Epithelial cell of prostate (primary cell): ENCODE measurements at places on chromosomes 1 and 21.

DNA sequence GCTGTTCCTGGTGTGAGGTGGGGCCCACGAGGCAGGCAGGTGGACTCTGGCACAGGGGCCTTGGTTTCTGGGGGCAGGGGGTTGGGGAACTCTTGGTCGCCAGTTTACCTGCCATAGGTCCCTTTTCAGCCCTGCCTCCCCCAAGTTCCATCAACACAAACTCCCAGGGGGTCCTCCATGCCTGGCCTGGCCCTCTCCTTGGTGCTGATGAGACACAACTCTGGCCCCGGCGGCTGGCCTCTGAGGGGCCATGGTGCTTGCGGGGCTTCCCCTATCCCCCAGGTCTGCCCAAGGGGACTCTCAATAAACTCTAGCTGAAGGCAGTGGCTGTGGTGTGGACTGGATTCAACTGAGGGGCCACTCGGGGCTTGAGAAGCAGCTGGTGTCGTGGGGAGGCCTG is 16.0 kb downstream of the HTR6 start:
- DNase-seq: no peak

- peak; percentile 22 for DNase-seq
These were observed 421.3 kb downstream of the NEGR1 start for GRCh38 chr1:71861022-71861421.

GRCh38 chr1:115982400-115982799 is 6.1 kb downstream of the SLC22A15 start:
- DNase-seq: no peak

DNA sequence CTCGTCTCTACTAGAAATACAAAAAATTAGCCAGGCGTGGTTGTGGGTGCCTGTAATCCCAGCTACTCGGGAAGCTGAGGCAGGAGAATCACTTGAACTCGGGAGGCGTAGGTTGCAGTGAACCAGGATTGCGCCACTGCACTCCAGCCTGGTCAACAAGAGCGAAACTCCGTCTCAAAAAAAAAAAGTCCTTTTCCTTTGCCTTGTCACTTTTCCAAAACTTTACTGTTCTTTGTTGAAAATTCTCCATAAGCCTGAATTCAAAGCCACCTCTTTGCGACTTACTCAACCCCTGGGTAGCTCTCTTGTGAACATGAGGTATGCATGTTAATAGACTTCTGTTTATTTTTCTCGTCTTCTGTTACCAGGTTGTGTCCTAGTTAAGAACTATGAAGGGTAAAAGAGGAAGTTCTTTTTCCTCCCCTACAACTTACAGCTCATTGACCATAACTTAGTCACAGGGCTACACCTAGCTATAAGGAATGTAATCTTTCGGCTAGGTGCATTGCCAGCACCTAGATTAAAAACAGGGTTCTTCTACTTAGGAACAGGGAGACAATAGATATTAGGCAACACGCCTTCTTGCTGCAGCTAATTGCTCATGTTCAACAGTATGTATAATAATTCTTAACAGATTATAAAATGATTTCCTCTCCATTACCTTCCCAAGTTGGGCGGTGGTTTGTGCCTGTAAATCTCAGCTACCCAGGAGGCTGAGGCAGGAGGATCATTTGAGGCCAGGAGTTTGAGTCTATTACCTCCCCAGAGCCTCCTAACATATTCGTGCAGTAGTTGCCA is 40.9 kb downstream of the PTAFR start:
- peak; percentile 82 for DNase-seq

- no peak for DNase-seq
These were observed 45.7 kb upstream of the POU3F1 start for GRCh38 chr1:38092256-38092655.

GRCh38 chr1:55571767-55572166 is 356.6 kb upstream of the USP24 start:
- no peak for DNase-seq

DNA sequence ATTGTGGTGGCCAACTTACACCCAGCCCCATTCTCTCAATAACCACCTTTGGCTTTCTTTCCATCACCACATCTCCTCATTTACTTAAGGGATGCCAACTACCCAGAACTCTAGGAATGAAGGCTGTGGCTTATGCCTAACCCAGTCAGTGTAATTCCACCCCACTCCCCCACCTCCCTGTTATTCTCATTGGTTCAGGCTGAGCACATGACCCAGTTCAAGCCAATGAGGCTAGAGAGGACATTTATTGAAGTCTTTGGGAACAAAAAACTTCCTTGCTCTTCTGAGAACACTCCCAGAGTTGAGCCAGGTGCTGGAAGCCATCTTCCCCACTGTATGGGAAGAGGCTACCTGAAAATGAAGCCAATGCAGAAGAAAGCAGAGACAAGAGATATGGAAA is 22.8 kb upstream of the CD2 start:
- no peak for DNase-seq

- DNase-seq: no peak
These were observed 42.1 kb downstream of the YARS1 start for GRCh38 chr1:32774950-32775634.

DNA sequence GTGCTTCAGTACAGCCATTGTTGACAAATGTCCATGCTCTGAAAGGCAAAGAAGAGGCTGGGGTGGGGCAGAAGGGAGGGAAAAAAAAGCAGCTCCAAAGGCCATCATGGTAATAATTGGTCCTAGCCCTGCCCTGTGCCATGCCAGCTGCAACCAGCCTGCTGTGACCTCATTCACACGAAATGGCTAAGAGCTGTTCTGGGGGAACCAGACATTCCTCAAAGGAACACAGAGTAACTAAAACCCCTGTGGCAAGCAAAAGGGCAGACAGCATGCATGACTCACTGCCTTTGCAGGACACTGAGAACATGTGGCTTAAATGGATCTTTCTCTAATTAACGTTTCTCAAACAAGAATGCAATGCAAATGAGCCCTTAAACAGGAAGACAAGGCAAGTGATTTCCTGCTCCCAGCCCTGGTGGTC is 42.3 kb downstream of the STYXL2 start:
- DNase-seq: no peak

- no peak for DNase-seq
These were observed 7.4 kb downstream of the MED8 start for GRCh38 chr1:43382027-43382779.

DNA sequence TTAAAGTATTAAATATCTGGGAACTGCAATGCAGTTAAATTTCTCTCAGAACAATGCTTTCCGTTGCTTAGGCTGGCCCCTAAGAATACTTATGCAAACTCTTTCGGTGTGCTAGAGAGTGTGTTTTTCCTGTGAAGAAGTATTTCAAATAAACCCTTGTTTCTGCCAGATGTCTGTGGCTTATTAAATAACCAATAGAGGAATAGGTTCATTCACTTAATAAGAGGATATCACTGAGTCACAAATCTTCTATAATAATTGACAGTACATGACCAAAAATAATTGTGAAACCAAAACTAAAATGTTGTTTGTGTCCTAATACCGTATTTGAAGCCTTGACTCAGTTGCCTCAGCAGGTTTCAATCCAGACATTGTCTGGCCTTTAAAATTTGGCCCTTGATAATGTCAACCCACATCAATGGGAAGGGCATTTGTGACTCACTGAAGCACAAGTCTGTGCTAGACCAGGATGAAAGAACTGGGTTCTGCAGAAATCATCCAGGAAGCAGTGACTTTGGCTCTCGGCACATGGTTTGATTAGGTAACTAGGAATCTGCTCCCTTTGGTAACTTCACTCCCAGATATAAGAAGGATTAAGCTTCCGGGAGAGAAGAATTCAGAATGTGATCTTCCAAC is 104.2 kb upstream of the BARHL2 start:
- peak; percentile 70 for DNase-seq

DNA sequence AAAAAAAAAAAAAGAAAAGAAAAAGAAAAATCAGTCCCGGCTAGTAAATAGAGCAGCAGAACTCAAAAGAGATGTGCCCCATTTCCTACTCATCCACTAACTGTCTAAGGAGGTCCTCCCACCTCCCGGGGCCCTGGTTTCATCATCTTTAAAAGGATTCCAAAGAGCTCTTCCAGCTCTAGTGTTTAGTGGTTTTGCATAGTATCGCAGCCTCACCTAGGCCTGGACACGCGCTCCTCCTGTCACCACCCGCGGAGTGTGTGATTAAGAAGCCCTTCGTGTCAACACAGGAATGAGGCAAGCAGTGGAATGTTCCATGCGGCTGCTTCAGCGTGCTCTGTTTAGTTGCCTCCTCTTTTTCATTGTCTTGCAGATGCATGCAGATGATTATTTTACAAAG is 49.0 kb downstream of the LBR start:
- peak; percentile 87 for DNase-seq

GRCh38 chr1:64921771-64922170 is 44.6 kb downstream of the JAK1 start:
- no peak for DNase-seq

GRCh38 chr1:1614204-1614953 is 921 bp upstream of the MIB2 start:
- DNase-seq: peak; percentile 33
